Hematopoietic multipotent progenitor cell treated with erythropoietin and hydrocortisone succinate and interleukin-3 and kit ligand, for 4 days (in vitro differentiated cells): ENCODE measurements at places on chromosomes 5 and 9.
A peak's percentile ranks its signal among the peaks of the same experiment; 100 is the strongest.

DNA sequence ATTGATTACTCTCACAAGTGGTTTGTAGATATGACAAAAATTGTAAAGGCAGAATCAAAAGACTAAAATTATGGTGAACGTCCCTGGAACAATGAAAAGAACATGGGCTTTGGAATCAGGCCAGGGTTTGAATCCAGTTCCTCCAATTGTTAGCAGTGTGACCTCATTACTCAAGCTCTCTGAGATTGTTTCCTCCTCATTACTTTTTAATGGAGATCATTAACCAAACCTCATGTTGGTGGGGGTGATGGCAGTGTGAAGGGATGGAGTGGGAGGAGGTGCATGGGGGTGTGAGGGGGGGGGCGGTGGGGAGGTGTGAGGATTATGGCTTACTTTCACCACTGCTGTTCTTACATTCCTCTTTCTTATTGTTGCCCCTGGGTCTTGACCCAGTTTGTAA lies 44.1 kb upstream of the FOXE1 start:
- DNase-seq, result no peak

DNA sequence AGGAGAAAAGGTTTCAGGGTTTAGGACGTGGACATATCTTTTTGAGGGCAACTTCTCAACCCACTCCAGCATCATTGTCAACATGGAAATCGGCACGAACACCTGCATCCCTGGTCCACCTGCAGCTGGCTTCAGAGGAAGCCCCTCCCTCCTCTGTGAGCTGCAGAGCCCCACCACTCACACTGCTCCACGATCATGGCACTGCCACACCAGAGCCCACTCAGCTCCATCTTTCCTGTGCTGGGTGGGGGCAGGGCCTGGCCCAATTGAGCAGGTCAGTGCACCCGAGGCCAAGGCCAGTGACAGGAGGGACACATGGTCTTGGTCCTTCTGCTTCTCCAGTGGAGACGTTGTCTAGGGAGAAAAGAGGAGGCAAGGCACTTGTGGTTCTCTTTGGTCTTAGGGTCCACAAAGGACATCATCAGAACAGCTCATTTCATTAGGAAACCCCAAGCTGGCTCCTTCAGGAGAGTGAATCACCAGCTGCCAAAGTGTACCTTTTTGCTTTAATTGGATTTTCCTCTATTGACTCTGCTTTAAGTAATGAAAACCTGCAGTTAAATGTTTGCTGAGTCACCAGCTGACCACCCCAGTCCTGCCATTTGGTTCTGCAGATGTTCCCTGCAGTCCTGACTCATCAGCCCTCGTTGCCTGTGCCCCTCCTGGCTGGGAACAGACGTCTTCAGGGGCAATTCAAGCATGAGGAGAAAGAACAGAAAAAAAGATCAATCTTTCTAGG lies 56.2 kb downstream of the UBE2QL1 start:
- peak; percentile 61 for DNase-seq

GRCh38 chr5:129973716-129974426 lies 69.6 kb downstream of the CHSY3 start:
- DNase-seq, result no peak

- no peak for DNase-seq
Measured at GRCh38 chr9:13684656-13685055, 405.2 kb upstream of the MPDZ start.

- DNase-seq, result peak; percentile 96
Measured at GRCh38 chr5:172479034-172479783, 24.9 kb upstream of the SH3PXD2B start.

- DNase-seq, result no peak
Measured at GRCh38 chr5:6493681-6494454, 45.2 kb downstream of the UBE2QL1 start.

DNA sequence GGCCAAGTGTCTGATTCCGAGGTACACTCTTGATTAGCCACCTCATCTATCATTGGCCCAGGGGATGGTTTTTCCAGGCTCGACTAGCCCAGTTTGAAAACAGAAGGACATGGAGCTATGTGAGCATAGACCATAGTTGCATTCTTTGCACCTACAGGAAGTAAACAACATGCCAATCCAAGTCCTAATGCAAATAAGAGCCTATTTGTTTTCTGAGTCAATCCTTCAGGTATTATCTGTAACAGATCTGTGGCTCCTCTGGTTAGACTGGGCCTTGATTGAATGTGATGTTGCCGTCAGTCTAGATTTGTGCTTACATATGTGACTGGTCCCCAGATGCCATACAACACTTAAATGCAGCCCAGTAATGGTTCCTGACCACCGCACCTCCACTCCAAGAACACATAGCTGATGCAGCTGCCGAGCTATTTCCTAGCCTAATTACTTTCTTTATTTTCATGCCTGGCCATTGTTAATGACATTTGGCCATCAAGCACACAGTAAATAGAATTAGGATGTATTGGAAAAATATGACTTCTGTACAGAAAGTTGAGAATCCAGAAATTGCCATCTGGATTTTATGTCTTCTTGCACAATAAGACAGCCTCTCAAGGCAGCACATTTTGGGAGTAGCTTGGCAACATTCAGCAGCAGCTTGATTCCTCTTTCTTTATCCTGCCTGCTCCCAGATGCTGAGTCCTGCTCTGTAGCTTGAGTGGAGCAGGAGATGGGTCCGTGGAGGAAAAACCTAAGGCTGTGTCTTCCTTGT lies 29.5 kb upstream of the ARHGAP26 start:
- DNase-seq, result no peak

DNA sequence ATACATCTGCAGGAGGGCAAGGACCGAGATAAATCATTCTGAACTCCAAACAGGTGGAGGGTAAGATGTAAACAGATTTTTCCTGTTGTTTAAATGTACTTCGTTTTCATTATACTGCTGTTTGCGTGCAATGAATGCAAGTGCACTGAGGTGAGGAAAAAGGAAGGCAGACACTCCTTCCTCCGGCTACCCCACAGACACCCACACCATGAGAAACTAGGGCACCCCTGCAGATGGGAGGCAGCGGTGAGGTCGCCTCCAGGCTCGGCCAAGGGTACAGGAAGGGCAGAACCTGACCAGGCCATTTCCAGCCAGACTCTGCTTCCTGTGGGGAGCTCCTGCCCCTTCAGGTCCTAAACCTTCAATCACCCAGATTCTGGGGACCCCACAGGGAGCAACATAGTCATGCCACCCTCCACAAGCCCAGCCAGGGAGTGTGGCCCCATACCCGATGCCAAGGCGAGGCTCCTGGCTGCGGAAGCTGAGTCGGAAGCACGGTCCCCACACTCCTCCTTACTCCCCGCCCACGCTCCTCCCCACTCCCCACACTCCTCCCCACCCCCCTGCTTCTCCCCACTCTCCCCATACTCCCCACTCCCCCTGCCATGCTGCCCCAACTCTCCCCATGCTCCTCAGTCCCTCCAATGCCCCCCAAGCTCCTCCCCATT lies 37.1 kb downstream of the VAV2 start:
- DNase-seq, result peak; percentile 50

DNA sequence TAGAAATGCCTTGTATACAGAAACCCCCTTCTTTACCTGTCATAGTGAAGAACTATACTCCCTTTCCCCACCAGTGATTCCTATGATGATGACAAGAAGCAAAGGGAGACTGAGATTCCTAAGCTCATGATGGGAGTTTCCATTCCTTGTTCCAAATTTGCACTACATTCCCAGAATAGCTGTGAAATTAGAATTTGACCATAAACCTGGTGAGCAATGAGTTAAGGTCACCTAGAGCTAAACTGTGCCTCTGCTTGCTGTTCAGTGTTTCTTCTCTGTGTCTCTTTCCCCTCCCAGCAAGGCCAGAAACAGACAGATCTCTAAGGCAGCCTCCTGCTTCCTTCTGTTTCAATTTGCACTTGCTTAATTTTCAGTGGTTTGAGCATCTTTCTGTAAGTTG lies 332.1 kb downstream of the PIK3R1 start:
- no peak for DNase-seq

DNA sequence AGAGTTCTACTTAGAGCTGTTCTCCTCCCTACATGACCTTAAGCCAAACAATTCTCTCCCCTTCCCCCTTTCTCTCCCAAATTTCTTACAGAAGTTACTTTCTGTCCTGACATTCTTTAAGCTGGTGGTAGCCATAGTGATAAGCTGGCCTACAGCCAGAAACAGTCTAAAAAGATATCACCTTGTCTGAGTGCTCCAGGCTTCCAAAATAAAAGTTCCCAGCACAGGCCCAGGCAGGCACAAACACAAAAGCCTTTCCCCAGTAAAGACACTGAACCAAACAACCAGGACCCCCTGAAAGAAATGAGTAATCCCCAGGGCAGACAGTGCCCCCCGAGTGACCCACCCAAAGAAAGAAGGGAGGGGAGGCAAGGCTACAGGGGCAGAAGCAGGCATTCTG lies 19.2 kb downstream of the SIL1 start:
- peak; percentile 82 for DNase-seq

DNA sequence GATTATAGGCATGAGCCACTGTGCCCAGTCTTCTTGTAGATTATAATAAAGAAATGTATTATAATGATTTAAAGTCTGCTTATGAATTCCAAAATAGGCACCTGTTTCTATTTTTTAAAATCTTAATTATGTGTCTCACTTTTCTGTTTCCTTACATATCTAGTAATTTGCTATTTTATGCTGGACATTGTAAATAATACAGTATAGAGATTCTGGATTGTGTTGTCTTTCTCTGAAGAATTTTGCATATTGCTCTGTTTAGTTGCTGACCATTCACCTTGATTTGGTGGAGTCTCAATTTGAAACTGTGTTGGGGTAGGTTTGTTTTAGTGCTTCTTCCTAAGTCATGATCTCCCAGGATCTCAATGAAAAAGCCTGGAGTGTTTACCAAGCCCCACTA lies 102.8 kb downstream of the C9orf50 start:
- DNase-seq, result no peak

DNA sequence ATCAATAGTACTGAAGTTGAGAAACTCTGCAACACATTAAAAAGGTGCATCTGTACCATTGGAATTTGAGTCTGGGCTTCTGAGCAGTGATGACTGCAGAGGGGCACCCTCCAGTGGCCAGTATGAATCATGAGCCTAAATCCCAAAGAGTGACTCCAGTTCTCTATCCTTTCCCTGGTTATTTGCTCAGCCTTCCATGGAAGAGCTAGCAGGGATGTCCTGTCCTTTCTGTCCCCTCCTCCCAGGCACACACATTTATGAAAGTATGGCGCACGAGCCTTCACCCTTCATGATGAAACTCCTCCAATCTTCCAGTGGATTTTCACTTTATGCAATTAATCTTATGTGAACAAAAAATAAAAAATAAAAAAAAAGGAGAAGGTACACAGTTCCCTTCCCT lies 81.0 kb downstream of the ESM1 start:
- DNase-seq, result peak; percentile 28

DNA sequence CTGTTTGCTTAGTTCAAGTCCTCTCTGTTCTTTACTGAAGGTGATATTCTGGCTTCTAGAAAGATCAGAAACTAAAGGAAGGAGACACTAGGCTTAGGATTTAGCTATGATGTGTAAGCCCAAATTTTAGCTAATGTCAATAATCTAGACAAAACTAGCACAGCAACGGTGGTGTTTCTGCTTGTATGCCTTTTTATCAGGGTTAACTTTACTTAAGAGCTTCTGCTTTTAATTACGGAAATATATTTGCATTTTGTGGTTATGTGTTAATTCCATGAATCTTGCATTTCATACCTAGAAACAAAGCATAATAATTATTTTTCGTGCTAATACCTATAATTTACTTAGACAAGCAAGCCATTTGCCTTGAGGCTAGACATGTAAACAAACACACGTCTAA lies 96.1 kb downstream of the PAX5 start:
- DNase-seq, result peak; percentile 4

GRCh38 chr5:142726188-142726731 lies 40.4 kb upstream of the FGF1 start:
- DNase-seq, result peak; percentile 54

DNA sequence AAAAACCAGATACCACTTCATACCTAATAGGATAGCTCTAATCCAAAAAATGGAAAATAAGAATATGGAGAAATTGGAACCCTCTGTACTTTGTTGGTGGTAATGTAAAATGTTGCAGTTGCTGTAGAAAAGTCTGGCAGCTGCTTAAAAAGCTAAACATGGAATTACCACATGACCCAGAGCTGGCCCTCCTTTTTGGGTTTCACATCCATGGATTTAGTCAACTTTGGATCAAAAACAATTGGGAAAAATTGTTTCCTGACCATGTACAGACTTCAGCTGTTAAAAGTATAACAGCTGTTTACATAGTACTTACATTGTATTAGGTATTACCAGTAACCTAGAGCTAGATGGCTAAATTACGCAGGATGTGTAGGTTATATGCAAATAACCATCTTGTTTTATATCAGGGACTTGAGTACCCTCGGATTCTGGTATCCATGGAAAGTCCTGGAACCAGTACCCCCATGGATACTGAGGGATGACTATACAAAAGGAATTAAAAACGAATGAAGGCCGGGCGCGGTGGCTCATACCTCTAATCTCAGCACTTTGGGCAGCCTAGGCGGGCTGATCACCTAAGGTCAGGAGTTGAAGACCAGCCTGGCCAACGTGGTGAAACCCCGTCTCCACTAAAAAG lies 15.8 kb downstream of the DNAJA1 start:
- no peak for DNase-seq

GRCh38 chr9:99820685-99821395 lies 845 bp upstream of the NR4A3 start:
- peak; percentile 69 for DNase-seq

DNA sequence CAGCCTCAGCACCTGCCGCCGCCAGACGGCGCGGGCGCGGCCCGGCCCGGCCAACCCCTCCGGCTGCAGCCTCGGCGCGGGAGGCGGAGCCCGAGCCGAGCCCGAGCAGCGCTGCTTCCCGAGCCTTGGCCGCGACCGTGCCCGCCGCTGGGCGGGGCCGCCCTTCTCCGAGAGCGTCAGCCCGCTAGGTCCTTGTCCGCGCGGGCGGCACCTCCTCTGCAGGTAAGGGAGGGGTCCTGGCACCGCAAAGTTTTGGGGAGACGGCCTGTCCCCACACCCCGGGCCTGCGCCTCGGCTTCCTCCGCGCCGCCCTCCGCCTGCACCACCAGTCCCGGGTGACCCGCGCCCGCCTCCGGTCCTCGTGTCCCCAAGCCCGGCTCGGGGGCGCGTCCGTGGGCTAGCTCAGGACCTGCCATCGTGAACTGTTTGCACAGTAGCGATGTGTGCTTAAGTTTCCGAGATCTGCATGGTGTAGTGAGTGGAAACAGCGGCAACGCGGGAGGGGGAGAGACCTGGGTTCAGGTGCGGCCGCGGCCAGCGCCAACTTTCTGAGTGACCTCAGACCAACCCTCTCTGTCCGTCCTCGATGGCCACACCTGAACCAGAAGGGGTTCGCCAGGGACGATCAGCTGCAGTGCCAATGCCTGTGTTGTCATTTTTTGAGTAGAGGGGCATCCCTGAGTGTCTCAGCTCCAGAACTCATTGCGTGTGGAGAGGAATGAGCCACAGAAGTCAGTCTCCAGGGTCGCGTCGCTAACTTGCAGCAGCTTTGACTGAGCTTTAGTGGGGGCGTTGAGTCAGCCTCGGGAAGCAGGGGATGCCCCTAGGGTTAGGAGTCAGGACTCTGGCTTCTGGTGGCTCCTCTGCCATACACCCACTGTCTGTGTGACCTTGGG lies at the start of gene FRMPD1:
Gene FRMPD1, plus strand, starts transcription at position 82 of the 896 bp plus-strand sequence. CDS start 41,688 bp downstream, outside the sequence.
- DNase-seq, result peak; percentile 82
